ENCODE measurements at places on chromosomes 5 and 9. TPM values are rescaled to one million over a fixed set of nuclear protein-coding genes. Genes with fewer than 3 reads are reported as not detected.

The PCDHGA3 gene
- polyA plus RNA-seq = not detected

GRCh38 chr9:76289042-76289441 lies 105.2 kb downstream of the RFK start:
- H3K4me1 ChIP-seq = peaks cover 5% of the 10 kb centered on the region
- no peak overlapping the region for H3K4me3 ChIP-seq
- H3K27me3 ChIP-seq = peaks cover 9% of the 10 kb centered on the region
- no peak overlapping the region for H3K27ac ChIP-seq

DNA sequence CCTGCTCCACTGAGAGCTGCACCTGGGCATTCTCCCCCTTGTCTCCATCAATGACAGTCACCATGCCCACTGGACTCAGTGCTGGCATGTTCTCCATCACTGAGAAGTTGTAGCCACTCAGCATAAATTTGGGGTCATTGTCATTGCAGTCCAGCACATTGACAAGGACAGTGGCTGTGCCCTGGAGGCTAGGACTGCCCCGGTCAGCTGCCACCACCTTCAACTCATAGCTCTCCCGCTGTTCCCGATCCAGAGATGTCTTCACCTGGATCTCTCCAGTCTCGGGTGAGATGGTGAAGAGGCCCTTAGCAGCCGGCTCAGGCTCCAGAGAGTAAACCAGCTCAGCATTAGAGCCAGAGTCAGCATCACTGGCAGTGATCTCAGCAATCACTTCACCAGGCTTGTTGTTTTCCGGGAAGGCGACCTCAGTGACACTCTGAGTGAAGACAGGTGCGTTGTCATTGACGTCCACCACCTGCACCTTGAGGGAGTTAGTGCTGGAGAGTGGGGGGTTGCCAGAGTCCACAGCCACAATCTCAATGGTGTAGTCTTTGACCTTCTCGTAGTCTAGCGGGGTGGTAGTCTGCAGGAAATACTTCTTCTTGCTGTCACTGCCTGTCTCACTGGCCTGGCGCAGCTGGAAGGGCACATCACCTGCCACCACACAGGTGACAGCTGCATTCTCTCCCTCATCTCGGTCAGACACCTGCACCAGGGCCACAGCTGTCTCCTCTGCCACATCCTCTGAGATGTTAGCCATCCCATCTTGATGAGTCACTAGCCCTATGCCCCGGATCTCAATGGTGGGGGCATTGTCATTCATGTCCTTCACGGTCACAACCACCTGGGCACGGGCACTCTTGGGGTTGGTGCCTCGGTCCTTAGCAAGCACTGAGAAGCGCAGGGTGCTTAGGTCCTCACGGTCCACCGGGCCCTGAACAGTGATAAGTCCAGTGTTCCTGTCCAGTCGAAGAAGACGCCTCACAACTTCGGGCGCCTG lies 13.5 kb downstream of the PCDH1 start:
- H3K36me3 ChIP-seq = peaks cover 39% of the 10 kb centered on the region
- H3K27me3 ChIP-seq = no peaks in the 10 kb centered on the region
- H3K27ac ChIP-seq = no peak overlapping the region
- no peak overlapping the region for H3K4me3 ChIP-seq

DNA sequence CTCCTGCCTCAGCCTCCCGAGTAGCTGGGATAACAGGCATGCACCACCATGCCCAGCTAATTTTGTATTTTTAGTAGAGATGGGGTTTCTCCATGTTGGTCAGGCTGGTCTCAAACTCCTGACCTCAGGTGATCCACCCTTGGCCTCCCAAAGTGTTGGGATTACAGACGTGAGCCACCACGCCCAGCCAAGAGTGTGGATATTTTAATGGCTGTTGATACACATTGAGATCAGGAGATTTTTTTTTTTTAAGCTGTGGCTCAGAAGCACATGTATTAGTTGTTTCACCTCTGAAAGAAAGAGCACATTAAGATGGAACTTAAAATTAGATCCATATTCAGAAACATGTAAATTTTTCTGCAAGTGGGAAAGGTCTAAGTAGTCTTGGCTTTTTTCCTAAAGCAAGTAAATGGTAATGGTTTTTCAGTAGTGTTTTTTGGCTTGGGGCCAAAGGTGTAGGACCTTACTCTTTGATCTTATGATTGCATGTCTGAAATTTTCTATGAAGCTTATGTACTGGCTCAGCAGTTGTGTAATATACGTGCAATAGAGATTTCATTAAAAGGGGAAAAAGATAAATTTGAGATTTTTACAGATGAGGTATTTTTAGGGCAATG lies 9.9 kb downstream of the RBM27 start:
- no peaks in the 10 kb centered on the region for H3K36me3 ChIP-seq
- peaks cover 58% of the 10 kb centered on the region for H3K4me1 ChIP-seq
- no peaks in the 10 kb centered on the region for H3K27me3 ChIP-seq

The FGD3 gene
- 137 TPM for polyA plus RNA-seq

DNA sequence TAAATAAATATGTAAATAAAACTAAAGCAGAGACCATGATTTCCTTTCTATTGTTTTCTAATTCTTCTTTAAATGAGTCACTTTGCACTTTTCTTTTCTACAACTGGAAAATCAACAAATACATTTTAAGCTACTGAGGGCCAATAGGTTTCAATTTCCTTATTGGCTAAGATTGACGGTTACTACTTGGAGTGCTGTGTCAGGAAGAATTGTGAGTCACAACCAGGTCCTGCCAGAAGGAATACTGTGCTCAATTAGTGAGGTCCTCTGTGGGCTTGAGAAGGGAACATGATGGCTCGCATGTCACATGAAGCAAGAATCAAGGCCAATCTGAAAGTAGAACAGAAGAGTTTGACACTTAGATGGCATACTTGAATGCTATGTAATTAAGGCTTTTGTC lies 110.8 kb downstream of the HMHB1 start:
- H3K27ac ChIP-seq = no peak overlapping the region
- H3K4me3 ChIP-seq = no peak overlapping the region
- peaks cover 5% of the 10 kb centered on the region for H3K27me3 ChIP-seq
- no peaks in the 10 kb centered on the region for H3K36me3 ChIP-seq

Measured in immature natural killer cell (primary cell).